ENCODE measurements at places on chromosomes 7 and 10.

GRCh38 chr10:70533189-70533558, 54.6 kb downstream of the PALD1 start:
- no peak for DNase-seq

GRCh38 chr10:79047875-79048638, 20.7 kb upstream of the ZMIZ1 start:
- DNase-seq, result no peak

- no peak for DNase-seq
Observed at GRCh38 chr10:95276367-95277200, 14.2 kb downstream of the PDLIM1 start.

GRCh38 chr7:106729720-106730385, 68.9 kb upstream of the CCDC71L start:
- DNase-seq, result no peak

GRCh38 chr10:56496186-56496486, 135.1 kb upstream of the ZWINT start:
- no peak for DNase-seq
